ENCODE measurements at places on chromosomes 2 and 18.

DNA sequence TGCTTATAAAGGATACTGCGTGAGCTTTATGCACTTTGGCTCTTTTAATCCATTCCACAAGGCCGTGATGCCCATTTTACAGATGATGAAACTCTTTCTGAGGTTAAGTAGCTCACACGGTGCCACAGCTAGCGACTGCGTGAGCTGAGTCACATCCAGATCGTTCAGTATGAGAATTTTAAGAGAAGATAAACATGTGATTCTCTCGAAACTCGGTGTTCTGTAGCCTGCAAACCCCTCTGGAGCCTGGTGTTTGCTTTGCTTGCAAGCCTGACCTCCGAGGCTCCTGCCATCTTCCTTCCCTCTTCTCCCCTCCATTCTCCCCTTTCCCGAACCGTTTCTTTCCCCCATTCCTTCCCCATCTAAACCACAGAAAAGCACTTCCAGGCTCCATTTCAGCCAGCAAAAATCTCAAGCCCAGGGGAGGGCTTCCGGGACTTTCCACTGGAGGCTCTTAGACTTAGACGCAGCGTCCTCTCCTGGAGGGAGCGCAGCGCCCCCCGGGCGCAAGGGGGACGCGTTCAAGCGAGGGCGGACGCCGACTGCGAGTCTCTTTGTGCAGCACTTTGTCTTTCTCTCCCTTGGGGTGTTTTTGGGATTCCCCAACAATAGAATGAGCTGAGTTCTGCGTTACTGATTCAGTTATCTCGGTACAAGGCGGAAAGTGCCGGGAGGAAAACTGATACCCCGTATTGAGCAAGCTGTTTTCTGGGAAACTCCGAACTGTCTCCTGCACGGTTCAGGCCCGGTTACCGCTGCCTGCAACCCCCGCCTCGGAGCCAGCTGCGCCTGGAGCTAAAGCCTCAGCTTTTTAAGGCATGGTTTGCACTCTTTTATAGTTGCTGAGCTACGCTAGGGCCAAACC lies 38.0 kb downstream of the CYP1B1 start:
- DNase-seq: no peak

- DNase-seq: peak; percentile 11
These were observed 110.5 kb downstream of the TCF4 start for GRCh38 chr18:55477499-55477859.

- DNase-seq: no peak
These were observed 60.1 kb downstream of the DSC3 start for GRCh38 chr18:30982285-30982992.

DNA sequence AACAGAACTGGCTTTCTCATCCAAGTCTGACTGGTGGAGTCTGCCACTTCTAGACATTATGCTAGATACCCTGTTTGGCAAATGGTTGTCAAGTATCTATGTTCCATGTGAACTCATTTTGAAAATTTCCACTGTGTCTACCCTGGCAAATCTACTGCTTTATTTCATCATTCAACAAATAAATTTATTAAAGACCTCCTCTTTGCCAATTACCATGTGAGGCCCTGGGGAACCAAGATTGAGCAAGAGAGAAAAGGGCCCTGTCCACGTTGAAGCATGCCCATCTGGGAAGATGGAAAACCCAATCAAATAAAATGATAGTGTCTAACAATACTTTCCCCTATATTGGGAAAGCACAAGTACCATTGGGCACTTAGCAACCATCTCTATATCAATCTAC lies 582.4 kb downstream of the IRS1 start:
- DNase-seq: no peak

GRCh38 chr2:54394392-54394791 lies 61.7 kb upstream of the SPTBN1 start:
- no peak for DNase-seq
